ENCODE measurements at places on chromosomes 1 and 21.

GRCh38 chr1:98888869-98889268 is 115.8 kb downstream of the PLPPR5 start:
- DNase-seq: no peak

GRCh38 chr21:40461008-40461407 is 385.9 kb downstream of the DSCAM start:
- DNase-seq: no peak

DNA sequence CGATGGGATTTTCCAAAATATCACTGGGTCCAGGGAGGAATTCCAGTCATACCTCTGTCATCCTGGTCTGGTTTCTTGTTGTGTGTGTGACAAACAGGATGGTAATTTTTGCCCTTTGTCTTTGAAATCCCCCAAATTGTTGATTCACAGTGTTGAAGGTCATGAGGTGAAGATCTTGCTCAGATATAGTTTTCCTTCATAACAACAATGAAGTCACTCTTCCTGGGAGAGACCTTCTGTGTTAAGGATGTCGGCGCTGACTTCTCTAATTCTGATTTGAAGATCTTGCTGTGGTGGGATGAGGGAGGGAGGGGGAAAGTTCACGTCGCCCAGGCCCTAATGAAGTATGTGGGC is 32.2 kb upstream of the MPZL1 start:
- DNase-seq: no peak

DNA sequence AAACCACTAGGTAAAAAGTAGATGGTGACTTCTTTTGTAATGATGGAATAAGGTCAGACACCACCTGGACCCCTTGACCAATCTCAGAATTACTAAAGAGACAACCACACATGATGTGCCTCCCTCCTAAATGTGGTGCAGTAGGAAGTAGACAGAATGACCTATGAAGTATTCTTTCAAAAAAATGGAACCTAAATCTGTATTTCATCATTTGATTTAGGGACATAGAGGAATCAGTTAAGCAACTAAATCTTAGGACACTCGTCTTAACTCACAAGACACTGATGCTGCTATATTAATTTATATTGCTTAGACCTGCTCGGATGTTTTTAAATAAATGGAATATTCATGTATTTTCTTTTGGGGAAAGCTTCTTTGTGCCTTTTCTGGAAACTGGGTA is 80.9 kb upstream of the IRF2BP2 start:
- no peak for DNase-seq

DNA sequence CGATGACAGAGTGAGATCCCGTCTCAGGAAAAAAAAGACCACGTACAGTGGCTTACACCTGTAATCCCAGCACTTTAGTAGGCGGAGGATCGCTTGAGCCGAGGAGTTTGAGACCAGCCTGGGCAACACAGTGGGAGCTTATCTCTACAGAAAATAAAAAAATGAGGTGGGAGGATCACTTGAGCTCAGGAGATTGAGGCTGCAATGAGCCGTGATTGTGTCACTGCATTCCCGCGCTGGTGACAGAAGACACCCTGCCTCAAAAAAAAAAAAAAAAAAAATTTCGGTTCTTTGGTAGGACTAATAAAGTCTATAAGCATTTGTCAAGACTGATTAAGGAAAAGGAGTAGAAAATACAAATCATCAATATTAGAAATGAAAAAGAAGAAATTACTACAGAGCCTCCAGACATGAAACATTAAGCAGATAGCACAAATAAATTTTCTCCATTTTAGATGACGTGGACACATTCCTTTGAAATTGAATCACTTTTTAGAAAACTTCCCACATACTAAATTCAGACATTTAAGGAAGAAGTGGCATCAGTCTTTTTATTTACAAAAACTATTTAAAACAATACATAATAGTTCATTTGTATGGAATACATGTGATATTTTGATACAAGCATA is 30.4 kb downstream of the MORC3 start:
- DNase-seq: no peak

DNA sequence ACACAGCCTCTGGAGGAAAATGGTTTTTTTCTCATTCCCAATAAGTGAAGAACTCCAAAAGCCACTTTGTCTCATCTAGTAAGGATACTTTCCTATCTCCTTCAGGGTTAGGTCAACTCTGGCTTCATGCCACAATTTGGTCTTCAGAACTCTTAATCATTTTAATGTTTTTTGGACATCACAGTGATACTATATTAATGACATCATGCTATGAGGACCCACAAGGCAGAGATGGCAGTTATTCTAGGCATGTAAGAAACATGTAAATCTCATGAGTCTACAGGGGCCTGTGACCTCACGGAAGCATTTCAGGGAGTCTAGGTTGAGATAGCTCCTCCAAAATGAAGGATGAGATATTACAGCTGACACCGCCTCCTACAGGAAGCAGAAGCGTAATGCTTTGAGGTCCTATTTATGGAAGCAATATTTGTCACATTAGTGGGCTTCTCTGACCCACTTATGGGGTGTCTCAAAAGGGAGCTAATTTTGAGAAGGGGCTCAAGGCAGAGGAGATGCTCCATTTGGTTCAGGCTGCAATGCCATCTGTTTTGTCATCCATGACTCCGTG is 5.0 kb upstream of the GPR137B start:
- no peak for DNase-seq

DNA sequence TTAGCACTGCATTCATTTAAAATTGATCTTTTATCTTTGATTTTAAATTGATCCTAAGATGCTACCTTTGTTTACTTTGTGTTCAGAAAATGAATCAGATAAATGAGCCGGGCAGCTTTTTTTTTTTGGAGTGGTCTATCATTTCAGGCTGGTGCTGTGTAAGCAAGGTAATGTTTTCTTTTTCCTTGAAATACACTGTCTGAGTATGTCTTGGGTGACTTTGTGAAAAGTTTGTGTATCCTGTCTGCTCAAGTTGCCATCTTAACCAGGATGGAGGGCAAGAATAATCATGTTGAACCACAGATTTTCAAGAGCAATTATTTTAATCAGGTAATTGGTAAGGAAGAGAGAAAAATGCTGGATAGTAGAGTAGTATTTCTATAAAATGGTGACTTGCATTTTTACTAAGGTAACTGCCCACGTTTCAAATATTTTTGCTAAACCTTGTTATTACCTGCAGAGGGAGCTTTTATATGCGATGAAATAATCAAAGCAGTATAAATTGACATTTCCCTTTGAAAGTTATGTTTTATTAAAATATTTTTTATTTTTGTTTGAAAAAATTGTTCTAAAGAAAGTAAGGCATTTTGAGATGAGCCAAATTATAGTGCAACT is 11.1 kb downstream of the ADGRL2 start:
- no peak for DNase-seq

DNA sequence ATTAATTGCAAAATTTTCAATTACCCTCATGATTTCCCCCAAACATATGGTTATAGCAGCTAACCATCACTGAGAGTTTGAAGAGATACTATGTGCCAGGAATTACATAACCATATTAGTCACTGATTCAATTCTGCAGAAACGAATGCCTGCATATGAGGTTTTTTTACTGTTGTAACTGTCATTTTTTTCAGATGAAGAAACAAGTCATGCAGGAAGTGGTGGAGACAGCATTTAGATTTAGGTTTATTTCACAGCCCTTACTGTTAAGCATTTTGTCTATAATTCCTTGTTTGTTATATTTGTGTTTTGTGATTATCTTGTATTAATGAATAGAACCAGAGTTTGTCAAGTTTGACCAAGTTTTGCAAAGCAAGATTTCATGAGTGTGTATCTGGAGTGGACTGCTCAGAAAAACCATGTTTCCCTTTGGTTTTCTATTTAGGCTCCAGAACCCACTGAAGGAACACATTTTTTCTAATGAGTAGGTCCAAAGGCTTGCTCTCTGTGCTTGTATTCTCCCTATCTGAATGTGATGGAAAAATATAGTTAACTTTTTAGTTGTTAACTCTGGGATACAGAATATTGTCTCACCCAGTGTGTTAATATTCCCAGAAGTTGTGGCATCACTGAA is 308.5 kb upstream of the ADAMTS5 start:
- no peak for DNase-seq

GRCh38 chr1:47661040-47661439 is 223.2 kb downstream of the FOXD2 start:
- no peak for DNase-seq

- no peak for DNase-seq
Observed at GRCh38 chr1:173365341-173365740, 111.8 kb upstream of the PRDX6 start.

DNA sequence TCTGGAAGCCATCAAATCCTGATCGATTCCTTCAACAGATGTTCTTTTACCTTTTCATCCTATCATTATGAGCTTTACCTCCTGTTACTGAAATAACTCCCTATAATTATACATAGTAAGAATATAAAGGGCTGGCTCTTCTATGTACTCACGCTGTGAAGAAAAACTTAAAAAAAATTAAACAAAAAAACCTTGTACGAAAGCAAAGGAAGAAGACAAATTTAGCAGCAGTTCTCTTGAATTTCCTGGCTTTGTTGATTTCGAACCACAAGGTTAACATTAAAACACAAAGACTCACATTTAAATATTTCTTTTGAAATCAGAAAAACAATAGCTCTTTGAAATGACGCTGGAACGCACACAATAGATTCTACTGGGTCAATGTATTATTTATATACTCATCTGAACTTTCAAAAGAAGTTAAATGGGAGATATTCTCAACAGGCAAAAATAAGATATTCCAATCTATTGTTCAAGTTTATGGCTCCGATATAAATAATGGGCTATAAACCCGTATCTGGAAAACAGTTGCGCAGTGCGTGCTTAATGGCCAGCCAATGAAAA is 13.6 kb upstream of the SPEN start:
- no peak for DNase-seq

GRCh38 chr1:46451948-46452930 is 37.4 kb upstream of the DMBX1 start:
- DNase-seq: no peak

DNA sequence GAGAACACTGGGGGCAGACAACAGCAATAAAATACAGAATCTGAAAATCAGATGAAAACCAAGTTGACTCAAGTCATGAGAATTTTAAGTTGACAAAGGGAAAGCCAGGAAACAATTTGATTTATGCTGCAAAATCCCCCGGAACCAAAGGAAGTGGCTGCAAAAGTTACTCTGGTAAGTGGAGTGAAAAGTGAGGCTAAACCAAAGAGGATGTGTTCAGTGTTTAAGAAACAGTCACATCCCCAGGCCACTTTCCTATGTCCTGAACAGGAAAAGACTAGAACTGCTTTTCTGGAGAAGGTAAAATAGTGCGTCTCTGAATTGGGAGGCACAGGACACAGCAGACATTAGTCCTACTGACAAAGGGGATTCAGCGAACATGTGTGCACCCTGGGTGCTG is 5.9 kb downstream of the TARBP1 start:
- DNase-seq: no peak

GRCh38 chr1:214492401-214493075 is 58.9 kb downstream of the PTPN14 start:
- no peak for DNase-seq

DNA sequence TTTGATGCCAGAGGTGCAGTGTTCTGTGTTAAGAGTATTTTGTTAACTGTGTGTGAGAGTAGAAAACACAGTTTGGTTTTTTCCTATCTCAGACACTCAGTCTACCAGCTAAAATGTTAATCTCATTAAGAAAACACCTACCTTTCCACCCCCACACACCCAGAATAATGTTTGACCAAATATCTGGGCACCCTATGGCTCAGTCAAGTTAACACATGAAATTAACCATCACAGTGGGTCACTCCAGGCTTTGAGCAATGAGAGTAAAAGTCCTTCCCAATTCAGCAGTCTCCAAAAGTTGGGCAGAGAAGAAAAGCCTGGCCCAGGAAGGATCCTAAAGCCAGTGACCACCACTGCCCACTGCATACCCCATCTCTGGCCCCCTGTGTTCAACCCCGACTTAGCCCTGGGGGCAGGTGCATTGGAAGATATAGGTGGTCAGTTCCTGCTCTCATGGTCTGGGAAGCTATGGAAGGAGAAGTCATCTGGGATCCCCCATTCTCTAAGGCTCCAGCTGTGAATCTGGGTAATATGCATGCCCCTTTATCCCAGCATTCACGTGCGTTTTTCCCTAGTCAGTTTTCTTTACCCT is 50.2 kb upstream of the CSF3R start:
- no peak for DNase-seq

- DNase-seq: no peak
Observed at GRCh38 chr1:157438613-157439012, 113.7 kb downstream of the FCRL5 start.

GRCh38 chr1:21687081-21687529 is 17.9 kb upstream of the RAP1GAP start:
- no peak for DNase-seq

GRCh38 chr1:173453982-173454381 is 23.2 kb upstream of the PRDX6 start:
- DNase-seq: no peak

GRCh38 chr1:57874418-57874877 is 450.6 kb upstream of the DAB1 start:
- no peak for DNase-seq

GRCh38 chr1:16203550-16203949 is 8.9 kb downstream of the ARHGEF19 start:
- DNase-seq: no peak
